CD4-positive, CD25-positive, alpha-beta regulatory T cell (primary cell): ENCODE measurements at places on chromosomes 6 and 20. TPM values are rescaled to one million over a fixed set of nuclear protein-coding genes. Genes with fewer than 3 reads are reported as not detected.

DNA sequence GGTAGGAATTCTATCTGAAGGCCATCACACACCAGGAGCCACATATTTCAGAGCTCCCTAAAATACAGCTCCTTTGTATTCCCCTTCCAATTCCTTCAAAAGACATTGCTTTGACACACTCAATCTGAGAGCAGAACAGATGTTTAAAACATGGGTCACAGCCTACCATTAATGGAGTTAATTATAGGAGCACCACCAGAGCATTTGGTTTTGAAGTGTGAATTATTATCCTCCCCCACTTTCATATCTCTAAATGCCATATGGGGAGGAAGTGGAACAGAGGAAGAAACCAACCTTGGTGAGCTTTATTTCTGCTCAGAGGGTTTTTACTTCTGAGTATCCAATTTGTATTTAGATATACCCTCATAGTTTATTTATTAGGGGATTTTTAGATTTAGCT is 50.7 kb upstream of the TNFRSF21 start:
- peaks cover 3% of the 10 kb centered on the region for H3K27me3 ChIP-seq
- no peak overlapping the region for H3K27ac ChIP-seq
- no peak overlapping the region for H3K4me3 ChIP-seq
- no peaks in the 10 kb centered on the region for H3K4me1 ChIP-seq
- DNase-seq, result no peak

GRCh38 chr6:158150701-158151100 is 17.4 kb downstream of the SERAC1 start:
- H3K4me1 ChIP-seq, result no peaks in the 10 kb centered on the region
- peaks cover 15% of the 10 kb centered on the region for H3K36me3 ChIP-seq
- H3K27me3 ChIP-seq, result no peaks in the 10 kb centered on the region
- no peak overlapping the region for H3K27ac ChIP-seq
- H3K4me3 ChIP-seq, result no peak overlapping the region

DNA sequence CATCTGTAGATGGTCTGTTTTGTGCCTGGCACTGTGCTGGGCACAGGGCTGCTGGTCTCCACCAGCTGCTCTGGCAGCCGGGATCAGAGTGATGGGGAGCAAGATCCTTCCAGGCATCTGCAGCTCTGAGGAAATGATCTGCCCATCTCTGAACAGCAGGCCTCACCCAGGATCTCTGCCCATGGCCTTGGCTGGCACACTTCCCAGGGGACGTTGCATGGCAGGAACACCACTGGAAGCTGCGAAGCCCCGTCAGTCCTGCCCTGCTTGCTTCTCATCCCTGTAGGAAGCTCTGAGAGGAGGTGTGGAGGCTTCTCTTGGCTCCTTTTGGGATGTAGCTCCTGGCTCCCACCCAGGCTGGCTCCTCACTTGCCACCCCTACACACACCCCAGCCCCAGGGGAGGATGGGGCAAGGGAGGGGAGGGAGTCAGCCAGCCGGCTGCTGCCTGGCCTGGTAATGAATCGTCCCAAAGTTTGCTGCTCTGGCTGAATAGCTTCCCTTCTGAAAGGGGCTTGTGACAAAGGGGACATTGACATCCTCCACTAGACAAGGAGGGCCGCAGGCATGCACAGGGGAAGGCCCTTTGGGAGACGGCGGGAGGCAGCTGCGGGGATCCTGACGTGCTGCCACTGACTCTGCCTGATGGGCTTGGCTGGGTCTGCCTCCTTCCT is 108.9 kb downstream of the VEGFA start:
- no peaks in the 10 kb centered on the region for H3K27me3 ChIP-seq
- no peak overlapping the region for H3K4me3 ChIP-seq
- no peaks in the 10 kb centered on the region for H3K36me3 ChIP-seq
- DNase-seq, result no peak
- H3K27ac ChIP-seq, result no peak overlapping the region

DNA sequence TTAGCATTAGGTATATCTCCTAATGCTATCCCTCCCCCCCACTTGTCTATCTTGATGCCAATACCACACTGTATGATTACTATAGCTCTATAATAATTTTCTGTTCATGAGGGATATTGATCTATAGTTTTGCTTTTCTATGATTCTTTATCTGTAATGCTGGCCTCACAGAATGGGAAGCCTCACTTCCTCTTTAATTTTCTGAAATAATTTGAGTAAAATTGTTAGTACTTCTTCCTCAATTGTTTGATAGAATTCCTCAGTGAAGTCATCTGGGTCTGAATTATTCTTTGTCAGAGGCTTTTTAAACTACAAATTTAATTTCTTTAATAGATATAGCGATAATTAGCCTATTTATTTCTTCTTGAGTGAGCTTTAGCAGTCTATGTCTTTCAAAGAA is 31.2 kb downstream of the SIRPD start:
- DNase-seq, result no peak
- peaks cover 2% of the 10 kb centered on the region for H3K27me3 ChIP-seq
- no peaks in the 10 kb centered on the region for H3K36me3 ChIP-seq
- H3K4me1 ChIP-seq, result no peaks in the 10 kb centered on the region

GRCh38 chr6:3786141-3786540 is 34.6 kb upstream of the PXDC1 start:
- no peaks in the 10 kb centered on the region for H3K27me3 ChIP-seq
- no peak overlapping the region for H3K4me3 ChIP-seq
- DNase-seq, result no peak
- H3K4me1 ChIP-seq, result no peaks in the 10 kb centered on the region
- H3K36me3 ChIP-seq, result no peaks in the 10 kb centered on the region

DNA sequence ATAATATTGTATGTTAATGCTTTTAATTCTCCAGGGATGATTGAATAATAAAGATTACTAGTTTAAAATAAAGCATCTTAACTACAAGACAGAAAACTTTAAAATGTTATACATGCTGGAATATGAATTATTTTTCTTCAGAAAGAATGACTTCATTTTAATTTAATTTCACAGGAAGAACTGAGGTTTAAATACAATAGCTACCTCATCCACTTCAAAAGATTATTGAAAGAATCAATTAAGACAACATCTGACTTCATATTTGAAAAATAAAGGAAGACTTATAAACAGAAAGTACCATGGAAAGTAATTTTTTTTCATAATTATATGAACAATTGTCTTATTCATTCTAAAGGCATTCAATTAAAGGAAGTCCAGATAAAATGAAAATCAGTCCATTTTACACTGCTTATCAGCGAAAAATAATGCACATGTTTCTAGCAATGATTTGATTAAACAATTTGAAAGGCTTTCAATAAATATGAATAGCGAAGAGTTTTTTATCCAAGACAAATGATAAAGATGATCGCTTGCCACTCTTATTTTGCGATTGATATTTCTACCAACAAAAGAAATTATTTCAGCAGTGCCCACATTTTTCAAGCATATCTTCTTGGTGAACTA is 368.5 kb upstream of the OPRM1 start:
- no peaks in the 10 kb centered on the region for H3K4me1 ChIP-seq
- no peaks in the 10 kb centered on the region for H3K27me3 ChIP-seq
- H3K36me3 ChIP-seq, result no peaks in the 10 kb centered on the region
- DNase-seq, result no peak
- no peak overlapping the region for H3K27ac ChIP-seq
- no peak overlapping the region for H3K4me3 ChIP-seq

Gene KIF25
- not detected for total RNA-seq

Gene MCCD1
- total RNA-seq, result not detected

Gene PRSS16
- 0.49 TPM for total RNA-seq

Gene SLC22A3
- 0.67 TPM for total RNA-seq
